ENCODE measurements at places on chromosomes 5 and 9. TPM values are rescaled to one million over a fixed set of nuclear protein-coding genes. Genes with fewer than 3 reads are reported as not detected.

Gene GDNF
- 0.86 TPM for total RNA-seq

DNA sequence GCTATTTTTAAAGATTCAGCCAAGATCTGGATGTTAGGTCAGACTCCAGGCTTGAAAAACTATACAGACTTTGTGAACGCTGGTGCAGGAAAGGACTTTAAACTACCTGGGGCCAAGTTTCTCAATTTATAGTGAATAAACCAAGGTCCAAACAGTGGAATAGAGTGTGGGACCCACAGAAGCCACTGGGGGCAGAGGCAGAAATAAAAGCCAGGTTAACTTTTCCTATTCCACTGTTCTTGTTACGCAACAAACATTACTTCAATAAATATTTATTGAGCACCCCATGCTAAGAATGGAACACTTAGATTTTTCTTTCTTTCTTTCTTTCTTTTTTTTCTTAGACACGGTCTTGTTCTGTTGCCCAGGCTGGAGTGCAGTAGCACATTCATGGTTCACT, 11.0 kb upstream of the HAVCR1 start:
- no peak overlapping the region for H3K4me3 ChIP-seq
- H3K27ac ChIP-seq = no peak overlapping the region
- no peaks in the 10 kb centered on the region for H3K4me1 ChIP-seq
- no peaks in the 10 kb centered on the region for H3K36me3 ChIP-seq
- DNase-seq = no peak

GRCh38 chr9:72823971-72824370, 128.9 kb downstream of the ALDH1A1 start:
- H3K36me3 ChIP-seq = no peaks in the 10 kb centered on the region
- H3K27me3 ChIP-seq = no peaks in the 10 kb centered on the region
- no peak overlapping the region for H3K4me3 ChIP-seq

- DNase-seq = no peak
- H3K4me1 ChIP-seq = no peaks in the 10 kb centered on the region
- no peak overlapping the region for H3K4me3 ChIP-seq
- H3K27me3 ChIP-seq = no peaks in the 10 kb centered on the region
Measured at GRCh38 chr9:110016340-110016739, 191.6 kb downstream of the C9orf152 start.

DNA sequence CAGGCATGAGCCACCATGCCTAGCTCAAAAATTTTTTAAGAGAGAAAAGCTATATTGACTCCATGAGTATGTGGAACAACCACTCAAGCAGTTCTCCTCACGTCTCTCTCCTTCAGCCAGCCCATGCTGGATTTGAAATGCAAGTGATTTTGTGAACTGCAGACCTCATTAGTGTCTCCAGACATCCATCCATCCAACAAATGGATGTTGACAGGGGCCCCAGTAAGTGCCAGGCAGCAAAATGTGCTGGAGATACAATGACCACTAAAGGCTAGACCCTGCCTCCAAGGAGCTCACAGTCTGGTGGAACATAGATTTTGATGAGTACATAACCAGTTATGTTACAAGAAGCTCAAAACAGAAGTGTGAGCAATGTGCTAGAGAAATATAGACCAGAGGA, 37.1 kb upstream of the PPARGC1B start:
- no peaks in the 10 kb centered on the region for H3K4me1 ChIP-seq
- no peak overlapping the region for H3K4me3 ChIP-seq
- peaks cover 72% of the 10 kb centered on the region for H3K27me3 ChIP-seq
- H3K36me3 ChIP-seq = no peaks in the 10 kb centered on the region
- no peak for DNase-seq

GRCh38 chr5:172530406-172530805, 76.1 kb upstream of the SH3PXD2B start:
- H3K27ac ChIP-seq = no peak overlapping the region
- no peak for DNase-seq
- H3K4me3 ChIP-seq = no peak overlapping the region
- H3K27me3 ChIP-seq = peaks cover 4% of the 10 kb centered on the region
- H3K36me3 ChIP-seq = no peaks in the 10 kb centered on the region

DNA sequence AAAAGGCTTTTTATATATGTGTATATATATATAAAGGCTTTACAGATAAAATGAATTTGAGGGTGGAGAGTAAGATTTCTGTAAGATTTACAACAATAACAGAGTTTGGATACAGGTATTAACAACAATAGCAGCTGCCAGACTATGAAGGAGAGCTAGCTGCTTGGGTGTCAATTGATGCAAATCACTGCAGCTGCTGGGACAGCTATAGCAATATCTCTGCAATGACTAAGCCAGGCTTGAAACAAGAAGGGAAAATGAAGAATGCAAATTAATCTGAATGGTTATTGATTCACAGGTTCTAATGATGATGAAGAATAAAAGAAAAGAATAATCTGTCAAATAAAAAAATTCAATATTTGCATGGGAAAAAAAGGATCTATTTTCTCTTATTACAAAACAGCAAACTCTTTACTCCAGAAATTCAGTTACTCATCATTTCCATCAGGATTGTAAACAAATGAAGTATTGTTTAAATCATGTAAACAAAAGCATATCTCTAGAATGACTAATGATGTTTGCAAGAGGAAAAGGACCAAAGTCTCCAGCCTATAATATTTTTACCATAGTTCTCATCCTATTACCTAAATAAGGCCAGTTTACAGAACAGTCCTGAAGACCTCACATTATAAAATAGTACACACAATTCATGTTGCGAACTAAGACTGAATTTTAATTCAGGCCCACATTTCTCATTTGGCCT, 219.0 kb downstream of the HTR1A start:
- no peak overlapping the region for H3K27ac ChIP-seq
- H3K36me3 ChIP-seq = no peaks in the 10 kb centered on the region
- DNase-seq = no peak
- no peaks in the 10 kb centered on the region for H3K27me3 ChIP-seq
- no peak overlapping the region for H3K4me3 ChIP-seq

Gene GAPT
- 1.6 TPM for total RNA-seq

Gene SLC35D2
- total RNA-seq = 22.0 TPM

Gene WNT8A
- not detected for total RNA-seq

DNA sequence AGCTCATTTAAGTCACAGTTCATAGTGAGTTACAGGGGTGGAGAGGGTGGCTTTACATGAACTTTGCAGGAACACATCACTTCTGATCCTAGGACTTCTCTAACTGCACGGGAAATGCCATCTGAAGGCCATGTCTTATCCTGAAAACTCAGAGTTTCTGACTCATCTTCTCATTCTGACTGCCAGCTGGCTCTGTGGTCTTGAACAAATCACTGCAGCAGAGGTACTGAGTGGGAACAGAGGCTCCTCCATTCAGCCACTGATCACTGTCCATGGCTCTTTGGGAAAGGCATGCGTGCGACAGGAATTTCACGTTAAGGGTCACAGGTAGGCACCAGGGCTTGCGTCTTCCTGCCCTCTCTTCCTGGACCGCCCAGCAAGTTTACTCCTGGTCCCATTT, 114.6 kb upstream of the LRRTM2 start:
- H3K27me3 ChIP-seq = no peaks in the 10 kb centered on the region
- no peak for DNase-seq
- H3K4me1 ChIP-seq = peaks cover 7% of the 10 kb centered on the region

GRCh38 chr5:127839072-127839471, 135.9 kb downstream of the CCDC192 start:
- H3K27me3 ChIP-seq = peaks cover under 1% of the 10 kb centered on the region
- H3K4me1 ChIP-seq = no peaks in the 10 kb centered on the region
- no peak for DNase-seq

DNA sequence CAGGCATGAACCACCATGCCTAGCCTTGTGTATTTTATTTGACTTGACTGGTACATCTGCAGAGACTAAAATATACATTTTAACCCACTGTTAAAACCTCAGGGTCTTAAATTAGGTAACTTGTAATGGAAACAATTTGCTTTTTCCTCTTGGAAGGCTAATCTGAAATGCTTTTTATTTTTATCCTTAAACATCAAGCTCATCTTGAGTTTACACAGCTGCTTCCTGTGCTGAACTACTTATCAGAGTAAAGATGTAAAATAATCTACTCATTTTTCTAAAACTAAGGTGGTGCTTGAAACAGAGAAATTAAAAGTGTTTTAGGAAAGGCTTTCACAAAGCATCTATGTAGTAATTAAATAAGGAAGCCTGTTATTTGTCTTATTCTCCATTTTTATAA, 144.1 kb downstream of the ENTREP1 start:
- no peaks in the 10 kb centered on the region for H3K27me3 ChIP-seq
- no peak for DNase-seq
- no peak overlapping the region for H3K4me3 ChIP-seq
- no peaks in the 10 kb centered on the region for H3K36me3 ChIP-seq
- peaks cover 18% of the 10 kb centered on the region for H3K4me1 ChIP-seq

GRCh38 chr5:19104948-19105347, 883.1 kb downstream of the CDH18 start:
- H3K27ac ChIP-seq = no peak overlapping the region
- H3K36me3 ChIP-seq = no peaks in the 10 kb centered on the region

- no peak for DNase-seq
- H3K4me3 ChIP-seq = no peak overlapping the region
- H3K27ac ChIP-seq = no peak overlapping the region
- no peaks in the 10 kb centered on the region for H3K36me3 ChIP-seq
- no peaks in the 10 kb centered on the region for H3K27me3 ChIP-seq
- peaks cover 10% of the 10 kb centered on the region for H3K4me1 ChIP-seq
Measured at GRCh38 chr5:30502277-30502676, 691.2 kb upstream of the CDH6 start.

DNA sequence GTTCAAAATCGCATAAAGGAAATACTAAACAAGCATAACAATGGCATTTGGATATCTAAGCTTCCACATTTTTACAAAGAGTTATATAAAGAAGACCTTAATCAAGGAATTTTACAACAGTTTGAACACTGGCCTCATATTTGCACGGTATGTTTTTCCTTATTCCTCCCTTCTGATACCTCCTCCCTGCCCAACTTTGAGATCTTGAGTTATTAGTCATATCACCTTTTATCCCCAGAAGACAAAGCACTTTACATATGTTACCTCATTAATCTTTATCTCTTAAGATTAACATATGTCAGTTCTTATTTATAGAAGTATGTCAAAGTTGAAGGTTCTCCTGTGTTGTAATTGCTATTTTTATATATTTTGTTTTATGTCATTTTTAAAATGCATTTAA, 29.8 kb downstream of the TDRD7 start:
- H3K27me3 ChIP-seq = no peaks in the 10 kb centered on the region
- no peak overlapping the region for H3K4me3 ChIP-seq
- H3K4me1 ChIP-seq = no peaks in the 10 kb centered on the region
- H3K27ac ChIP-seq = no peak overlapping the region

Gene SARDH
- total RNA-seq = 13.9 TPM

Gene MAP1B
- 60.8 TPM for total RNA-seq

GRCh38 chr9:91301161-91301560, 60.6 kb downstream of the AUH start:
- no peaks in the 10 kb centered on the region for H3K27me3 ChIP-seq
- peak overlapping the region; percentile 80 for H3K27ac ChIP-seq
- H3K36me3 ChIP-seq = peaks cover 5% of the 10 kb centered on the region

Gene SMIM33
- not detected for total RNA-seq

Gene CHSY3
- 3.6 TPM for total RNA-seq

- H3K27ac ChIP-seq = no peak overlapping the region
- no peaks in the 10 kb centered on the region for H3K27me3 ChIP-seq
- no peaks in the 10 kb centered on the region for H3K4me1 ChIP-seq
- H3K36me3 ChIP-seq = peaks cover 32% of the 10 kb centered on the region
- no peak for DNase-seq
Measured at GRCh38 chr5:65577141-65577540, 14.0 kb downstream of the PPWD1 start.

Measured in mesothelial cell of epicardium (in vitro differentiated cells).